Myocyte (in vitro differentiated cells): ENCODE measurements at places on chromosomes 2 and 18.

- DNase-seq = no peak
These were observed 124.9 kb downstream of the DSC3 start for GRCh38 chr18:30917651-30918050.

- no peak for DNase-seq
These were observed 417.4 kb downstream of the LPIN1 start for GRCh38 chr2:12163866-12164265.

DNA sequence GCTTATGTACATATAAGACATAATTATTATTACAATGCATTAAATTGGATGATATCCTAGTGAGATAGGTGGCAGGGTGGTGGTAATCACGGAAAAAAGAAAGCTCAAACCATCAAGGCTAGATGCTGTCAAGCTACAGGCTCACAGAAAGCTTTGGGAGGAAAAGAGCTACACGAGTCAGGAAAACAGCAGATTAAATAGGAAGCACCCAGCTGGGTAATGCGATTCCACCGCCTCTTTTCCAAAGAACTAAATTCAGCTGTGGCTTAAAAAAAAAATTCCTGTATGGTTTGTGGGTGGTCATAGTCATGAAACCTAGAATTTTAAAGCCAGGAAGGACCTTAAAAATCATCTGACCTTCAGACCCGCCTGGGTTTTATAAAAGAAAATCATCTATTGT lies 23.7 kb upstream of the PTPN4 start:
- no peak for DNase-seq

- no peak for DNase-seq
These were observed 273.5 kb upstream of the ATP5MC3 start for GRCh38 chr2:175454953-175455389.

GRCh38 chr2:88221365-88221942 lies 51.3 kb downstream of the THNSL2 start:
- peak; percentile 30 for DNase-seq

DNA sequence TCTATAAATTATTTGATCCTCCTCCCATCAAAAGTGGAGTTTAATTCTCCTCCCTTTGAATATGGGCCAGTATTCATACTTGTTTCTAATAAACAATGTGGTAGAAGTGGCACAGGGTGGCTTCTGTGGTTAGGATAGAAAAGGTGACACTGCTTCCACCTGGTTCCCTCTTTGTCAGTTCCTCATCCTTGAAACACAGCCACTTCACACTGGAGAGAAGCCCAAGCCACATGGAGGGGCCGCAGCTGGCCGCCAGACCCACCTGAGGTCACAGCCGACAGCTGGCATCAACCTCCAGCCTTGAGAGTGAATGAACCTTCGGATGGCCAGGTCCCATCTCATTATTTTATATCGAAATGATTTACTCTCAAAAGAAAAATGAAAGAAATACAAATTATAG lies 27.5 kb upstream of the SLC66A3 start:
- peak; percentile 43 for DNase-seq

- peak; percentile 33 for DNase-seq
These were observed 98.7 kb upstream of the POU3F3 start for GRCh38 chr2:104755026-104755878.

- DNase-seq = peak; percentile 85
These were observed 540 bp upstream of the RAB10 start for GRCh38 chr2:26033270-26033817.

- no peak for DNase-seq
These were observed 1467.4 kb upstream of the NXPH2 start for GRCh38 chr2:140247451-140248195.

DNA sequence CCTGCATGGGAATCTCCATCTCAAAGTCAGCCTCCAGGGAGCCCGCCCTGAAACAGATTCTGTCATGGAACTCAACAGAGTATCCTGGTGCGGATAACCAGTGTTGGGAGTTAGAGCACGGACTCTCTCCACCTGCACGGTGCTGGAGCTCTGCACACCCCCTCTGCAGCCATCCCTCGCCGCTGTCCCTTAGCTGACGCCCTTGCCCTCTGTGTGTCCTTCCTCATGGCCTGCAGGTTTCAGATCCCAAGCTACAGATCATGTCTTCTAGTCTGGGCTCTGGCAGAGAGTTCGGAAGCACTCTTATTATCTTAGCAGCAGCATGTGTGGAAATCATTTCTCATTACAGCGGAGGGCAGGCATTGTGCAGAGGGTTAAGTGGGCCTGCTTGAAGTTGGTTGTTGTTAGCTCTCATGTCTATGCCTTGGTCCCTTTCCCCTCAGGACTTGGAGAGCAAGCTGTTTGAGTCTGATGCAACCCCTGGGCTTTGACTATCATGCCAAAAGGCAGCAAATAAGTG lies 26.0 kb downstream of the TMEM127 start:
- DNase-seq = no peak

GRCh38 chr18:78822171-78822948 lies 157.3 kb upstream of the SALL3 start:
- DNase-seq = no peak

- DNase-seq = no peak
These were observed 2.2 kb downstream of the NOL4 start for GRCh38 chr18:34222307-34223163.

GRCh38 chr2:47222826-47223554 lies 67.9 kb upstream of the STPG4 start:
- peak; percentile 94 for DNase-seq

DNA sequence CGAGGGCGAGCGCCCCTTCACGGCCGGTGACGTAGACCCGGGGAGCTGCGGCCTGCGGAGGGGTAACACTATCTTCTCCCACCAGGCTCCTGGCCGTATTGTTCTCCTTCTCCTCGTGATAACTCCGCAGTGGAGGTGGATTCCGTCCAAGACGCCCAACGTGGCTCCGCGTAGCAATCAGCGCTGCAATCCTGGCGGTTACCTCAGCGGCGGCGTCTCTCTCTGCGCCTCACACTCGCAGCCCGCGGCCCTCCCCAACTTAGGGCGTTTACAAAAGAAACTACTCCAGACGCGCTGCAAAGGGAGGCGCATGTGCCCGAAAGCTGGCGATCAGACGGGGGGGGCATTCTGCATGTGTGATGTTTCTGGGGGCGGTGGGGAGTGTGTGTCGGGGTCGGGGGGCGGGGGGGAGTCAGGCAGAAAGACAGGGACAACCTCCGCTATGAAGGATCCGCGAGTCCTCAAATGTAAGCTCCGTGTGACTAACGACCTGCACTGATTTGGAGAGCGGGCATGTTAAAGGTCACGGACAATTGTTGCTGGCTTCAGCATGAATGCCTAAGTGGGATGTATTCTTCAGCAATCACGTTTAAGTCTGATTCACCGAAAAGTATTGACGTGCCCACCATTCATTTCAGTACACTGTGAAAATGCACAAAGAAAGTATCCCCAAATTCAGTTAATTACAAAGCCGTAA lies 1.3 kb upstream of the ZNF516 start:
- peak; percentile 28 for DNase-seq

DNA sequence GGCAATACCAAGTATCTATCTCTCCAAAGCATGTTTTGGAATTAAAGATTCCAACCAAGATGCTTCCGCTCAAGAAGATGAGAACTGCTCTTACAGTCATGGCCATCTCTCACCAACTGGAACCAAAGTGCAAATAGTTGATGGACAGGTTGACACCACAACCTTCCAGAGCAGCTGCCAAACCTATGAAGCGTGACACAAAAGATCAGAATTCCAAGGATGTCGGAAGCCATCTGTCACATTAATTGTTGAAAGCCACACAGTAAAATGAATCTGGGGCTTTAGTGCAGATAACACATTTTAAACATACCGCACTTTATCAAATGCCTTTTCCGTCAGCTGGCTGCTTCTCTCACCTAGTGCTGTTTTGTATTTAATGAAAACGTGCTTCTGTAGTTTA lies 195.7 kb downstream of the CDH20 start:
- peak; percentile 80 for DNase-seq

GRCh38 chr2:20541294-20541640 lies 94.4 kb downstream of the RHOB start:
- no peak for DNase-seq

GRCh38 chr2:118249531-118249930 lies 161.3 kb downstream of the INSIG2 start:
- no peak for DNase-seq

- no peak for DNase-seq
These were observed 157.3 kb upstream of the ALKAL2 start for GRCh38 chr2:444937-445884.

- DNase-seq = no peak
These were observed 394.7 kb upstream of the KLHL29 start for GRCh38 chr2:22990246-22990645.

GRCh38 chr2:18749912-18750526 lies 160.7 kb upstream of the NT5C1B start:
- peak; percentile 78 for DNase-seq

DNA sequence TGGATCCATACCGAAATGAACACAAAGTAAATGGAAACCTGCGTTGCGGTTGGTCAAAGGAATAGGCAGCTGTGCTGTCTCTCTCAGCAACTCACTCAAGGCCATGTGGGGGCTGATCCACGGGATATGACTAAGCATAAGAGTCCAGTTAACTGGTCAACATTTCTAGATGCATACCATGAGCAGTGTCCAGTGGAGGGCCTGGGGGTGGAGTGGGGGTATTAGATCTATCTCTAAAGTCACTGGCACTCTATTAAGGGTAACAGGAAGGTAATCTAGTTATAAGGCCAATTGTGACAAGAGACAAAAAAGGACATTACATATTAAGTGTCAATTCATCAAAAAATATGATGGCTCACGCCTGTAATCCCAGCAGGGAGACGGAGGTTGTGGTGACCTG lies 136.8 kb downstream of the TTC32 start:
- no peak for DNase-seq

DNA sequence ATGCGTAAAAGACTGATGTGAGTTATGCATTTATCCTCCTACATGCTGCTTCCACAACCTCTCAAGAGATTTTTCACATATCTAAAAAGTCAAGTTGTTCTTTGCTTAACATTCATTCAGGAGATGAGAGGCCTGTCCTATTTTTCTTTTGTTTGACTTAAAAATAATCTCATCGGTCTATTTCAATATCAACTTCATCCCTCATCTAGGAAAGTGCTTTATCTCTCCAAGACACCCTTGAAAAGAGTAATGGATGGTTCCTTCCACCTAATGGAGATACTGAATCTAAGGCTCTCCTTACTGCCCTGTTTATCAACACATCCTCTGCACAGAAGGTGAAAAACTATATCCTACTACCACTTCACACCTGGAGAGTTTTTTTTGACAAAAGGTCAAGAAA lies 2.4 kb downstream of the NFE2L2 start:
- no peak for DNase-seq

DNA sequence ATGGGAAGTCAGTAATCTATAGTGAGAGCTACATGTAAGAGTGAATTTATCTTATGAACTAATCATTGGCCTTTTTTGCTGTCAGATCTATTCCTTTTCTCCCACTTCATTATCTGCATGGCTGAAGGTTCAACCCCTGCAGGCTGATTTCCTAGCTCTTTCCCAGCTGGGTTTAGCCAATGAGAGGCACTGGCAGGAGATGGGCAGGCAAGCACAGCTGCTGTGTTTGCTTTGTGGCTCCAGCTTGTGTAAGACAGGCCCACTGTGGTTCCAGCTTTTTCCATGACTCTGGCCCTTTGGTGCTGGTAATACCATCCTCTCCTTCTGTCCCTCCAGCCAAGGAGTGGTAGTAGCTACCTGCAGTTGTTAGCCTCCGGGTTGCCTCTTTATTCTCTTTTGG lies 248.8 kb downstream of the PLCL1 start:
- DNase-seq = peak; percentile 52

DNA sequence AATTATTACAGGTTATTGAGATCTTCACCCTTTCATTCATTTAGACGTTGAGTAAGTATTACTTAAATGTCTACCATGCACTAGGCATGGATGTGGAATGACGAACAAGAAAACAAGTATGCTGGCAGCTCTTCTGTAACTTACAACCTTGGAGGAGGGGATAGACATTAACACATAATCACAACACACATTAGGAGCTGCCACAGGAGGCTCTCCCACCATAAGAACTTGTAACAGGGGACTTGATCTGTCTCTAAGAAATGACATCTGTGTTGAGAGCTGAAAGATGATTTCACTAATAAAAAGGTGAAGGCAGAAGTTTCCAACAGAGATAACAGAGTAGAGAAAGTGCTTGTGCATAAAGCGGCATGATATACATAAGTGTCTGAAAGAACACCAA lies 384.7 kb upstream of the ZEB2 start:
- DNase-seq = no peak

DNA sequence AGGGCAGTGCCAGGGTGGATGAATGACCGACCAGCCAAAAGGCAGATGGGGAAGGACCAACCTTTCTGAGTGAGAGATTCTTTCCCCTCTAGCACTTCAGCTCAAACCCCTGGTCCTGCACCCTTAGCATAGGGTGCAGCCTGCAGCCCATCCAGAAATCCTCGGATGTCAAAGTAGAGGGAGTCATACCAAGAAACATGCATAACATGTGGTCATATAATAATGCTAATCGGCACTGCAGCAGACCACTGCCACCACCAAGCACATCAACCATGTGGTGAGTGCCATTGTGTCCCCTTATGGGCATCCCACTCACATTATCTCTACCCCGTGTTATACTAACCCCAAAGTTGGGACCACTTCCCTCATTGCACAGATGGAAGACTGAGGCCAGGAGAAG lies 17.7 kb downstream of the ATOH8 start:
- DNase-seq = no peak

DNA sequence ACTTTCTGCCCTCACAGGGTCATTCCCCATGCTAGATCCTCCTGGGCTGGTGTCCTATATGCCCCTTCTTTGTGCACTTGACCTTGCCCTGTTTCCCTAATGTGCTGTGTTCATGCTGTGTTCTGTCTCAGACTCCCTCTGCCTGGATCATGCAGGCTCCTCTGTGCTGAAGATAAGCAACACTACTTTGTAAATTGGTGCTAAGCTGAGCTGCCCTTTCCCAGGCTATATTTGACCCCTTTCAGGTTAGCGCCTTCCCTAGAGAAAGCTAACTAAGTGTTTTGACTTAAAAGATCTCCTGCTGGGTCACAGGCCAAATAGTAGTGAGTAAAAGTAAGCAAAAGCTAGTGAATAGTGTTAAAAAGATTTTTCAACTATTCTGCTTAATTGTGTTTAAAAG lies 257.2 kb upstream of the RGPD4 start:
- no peak for DNase-seq

DNA sequence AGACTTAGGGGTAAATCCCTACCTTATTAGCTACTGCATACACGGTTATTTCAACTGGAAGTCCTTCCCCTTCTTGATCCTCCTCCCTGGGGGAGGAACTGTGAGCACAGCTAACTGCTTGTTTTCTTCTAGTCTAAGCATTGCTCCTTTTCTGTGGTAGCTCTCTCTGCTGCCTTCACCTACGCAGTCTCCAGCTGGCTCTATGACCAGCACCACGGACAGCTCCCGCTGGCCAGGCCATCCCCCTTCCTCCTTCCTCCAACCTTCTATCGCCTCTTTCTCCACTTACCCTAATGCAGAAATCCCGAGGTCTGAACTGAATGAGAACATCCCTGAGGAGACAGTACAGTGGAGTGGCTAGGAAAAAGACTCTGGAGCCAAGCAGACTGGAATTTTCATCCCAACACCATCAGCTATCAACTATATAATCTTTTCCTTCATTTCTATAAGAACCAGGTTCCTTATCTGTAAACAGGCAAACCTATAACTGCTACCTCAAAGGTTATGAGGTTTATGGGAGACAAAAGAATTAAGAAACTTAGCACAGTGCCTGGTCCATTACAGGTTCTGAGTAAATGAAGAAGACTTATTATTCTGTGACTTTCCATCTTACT lies 4.7 kb upstream of the CFAP65 start:
- peak; percentile 63 for DNase-seq
